ENCODE measurements at places on chromosomes 2 and 18. TPM values are rescaled to one million over a fixed set of nuclear protein-coding genes. Genes with fewer than 3 reads are reported as not detected.

GRCh38 chr2:158778243-158778642 lies 16.9 kb upstream of the DAPL1 start:
- no peak for DNase-seq

GRCh38 chr18:61988100-61988499 lies 95.3 kb upstream of the RNF152 start:
- no peak for DNase-seq

GRCh38 chr2:65129286-65129825 lies 550 bp downstream of the RAB1A start:
- peak; percentile 50 for DNase-seq

DLX1 gene
- not detected for polyA plus RNA-seq

MYL12A gene
- 324 TPM for polyA plus RNA-seq

All from left lung (tissue), 14 donors.